Femur (tissue), 1 donor: ENCODE measurements at places on chromosomes 3 and 15.

- DNase-seq = no peak
Observed at GRCh38 chr15:74233851-74234597, 2.1 kb upstream of the CCDC33 start.

- DNase-seq = no peak
Observed at GRCh38 chr15:57464480-57464879, 88.2 kb downstream of the CGNL1 start.

GRCh38 chr3:181725131-181725731 is 13.5 kb downstream of the SOX2 start:
- DNase-seq = no peak

DNA sequence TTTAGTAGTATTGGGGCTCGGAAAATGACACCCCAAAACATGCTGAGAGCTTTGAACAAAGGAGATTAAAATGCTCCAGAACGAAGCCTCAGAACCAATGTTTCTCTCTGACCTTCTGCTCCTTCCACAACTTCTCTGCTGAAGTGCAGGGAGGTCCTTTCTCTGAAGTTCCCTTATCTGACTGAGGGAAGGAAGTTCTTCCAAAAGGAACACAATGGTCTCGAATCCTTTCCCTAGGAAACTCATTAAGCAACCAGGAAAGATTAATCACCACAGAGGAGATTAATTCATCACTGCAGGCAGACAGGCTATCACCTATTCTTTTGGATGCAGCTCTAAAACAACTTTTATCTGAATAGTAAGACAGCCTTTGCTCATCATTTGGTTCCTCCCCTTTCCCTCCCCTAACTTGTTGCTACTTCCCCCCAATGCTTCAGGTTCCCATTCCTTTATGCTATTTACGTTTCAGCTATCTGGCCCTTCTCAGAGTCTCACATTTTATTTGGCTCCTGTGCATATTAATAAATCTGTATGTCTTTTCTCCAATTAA is 18.2 kb upstream of the WDR49 start:
- DNase-seq = no peak

DNA sequence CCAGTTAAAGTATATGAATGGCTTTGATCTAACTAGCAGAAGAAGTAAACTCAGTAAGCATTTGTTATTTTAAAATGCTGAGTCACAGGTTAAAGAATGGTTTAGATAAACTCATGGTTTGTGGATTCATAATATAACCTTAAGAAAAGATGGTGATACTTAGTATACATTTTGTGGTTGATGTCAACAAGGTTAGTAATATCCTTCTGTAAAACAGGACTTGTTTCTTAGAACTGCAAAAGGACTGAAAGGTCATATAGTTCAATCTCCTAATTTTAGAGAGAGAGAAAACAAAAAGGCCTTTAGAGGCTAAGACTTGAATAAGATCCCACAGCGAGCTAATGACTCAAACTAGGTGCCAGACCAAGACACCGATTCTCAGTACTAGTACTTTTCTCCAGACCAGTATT is 50.0 kb downstream of the STRIT1 start:
- no peak for DNase-seq

DNA sequence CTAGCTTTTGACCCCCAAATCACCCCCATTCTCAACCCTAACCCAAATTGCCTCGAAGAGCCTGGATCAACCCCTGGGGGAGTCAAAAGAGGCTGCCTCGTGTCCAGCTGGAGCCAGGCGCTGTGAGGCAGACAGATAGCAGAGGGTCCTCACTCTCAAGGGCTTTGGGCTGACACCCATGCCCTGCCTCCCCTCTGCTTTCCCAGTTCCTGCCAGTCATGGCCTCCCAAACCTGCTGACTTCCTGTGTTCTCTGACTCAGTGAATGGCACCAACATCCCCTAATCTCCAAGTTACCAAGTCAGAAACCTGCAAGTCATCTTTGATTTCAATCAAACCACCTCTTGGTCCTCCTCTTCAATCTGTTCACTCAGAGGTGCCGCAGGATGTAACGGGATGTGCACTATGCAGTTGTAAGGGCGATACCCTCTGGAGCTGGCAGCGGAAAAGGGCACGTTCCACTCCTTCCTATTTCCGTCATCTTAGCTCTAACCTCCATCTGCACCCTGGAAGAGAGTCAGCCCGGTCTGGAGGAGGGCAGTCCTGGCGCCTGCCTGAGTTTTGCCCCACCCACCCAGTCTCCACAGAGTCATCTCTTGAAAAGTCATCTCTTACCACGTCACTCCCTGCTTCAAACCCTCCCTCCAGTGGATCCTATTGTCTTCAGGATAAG is 52.4 kb upstream of the FAM174B start:
- DNase-seq = no peak
